Bronchial smooth muscle cell (primary cell): ENCODE measurements at places on chromosomes 7 and 10. TPM values are rescaled to one million over a fixed set of nuclear protein-coding genes. Genes with fewer than 3 reads are reported as not detected.

The VSTM4 gene
- total RNA-seq: 5.5 and 6.4 TPM in 2 replicates

The FAM200A gene
- total RNA-seq: 8.0 and 8.4 TPM in 2 replicates

The FRAT1 gene
- 2.2 and 2.4 TPM in 2 replicates for total RNA-seq

The ELN gene
- 6.5 and 19.7 TPM in 2 replicates for total RNA-seq

The ZNF425 gene
- 6.3 and 6.5 TPM in 2 replicates for total RNA-seq

The GRB10 gene
- 19.5 and 26.6 TPM in 2 replicates for total RNA-seq

The OGDHL gene
- 0.17 and 0.47 TPM in 2 replicates for total RNA-seq

The PDE6C gene
- not detected in 2 replicates for total RNA-seq

The CYREN gene
- 27.6 and 28.5 TPM in 2 replicates for total RNA-seq

The SPDYE9 gene
- not detected in 2 replicates for total RNA-seq

The ZNF485 gene
- 1.9 and 2.4 TPM in 2 replicates for total RNA-seq

The SPDYE5 gene
- total RNA-seq: not detected in 2 replicates

The CAMK2B gene
- 0.17 TPM in 1 of 2 replicates, not detected in the other for total RNA-seq
